ENCODE measurements at places on chromosomes 6 and 20.

DNA sequence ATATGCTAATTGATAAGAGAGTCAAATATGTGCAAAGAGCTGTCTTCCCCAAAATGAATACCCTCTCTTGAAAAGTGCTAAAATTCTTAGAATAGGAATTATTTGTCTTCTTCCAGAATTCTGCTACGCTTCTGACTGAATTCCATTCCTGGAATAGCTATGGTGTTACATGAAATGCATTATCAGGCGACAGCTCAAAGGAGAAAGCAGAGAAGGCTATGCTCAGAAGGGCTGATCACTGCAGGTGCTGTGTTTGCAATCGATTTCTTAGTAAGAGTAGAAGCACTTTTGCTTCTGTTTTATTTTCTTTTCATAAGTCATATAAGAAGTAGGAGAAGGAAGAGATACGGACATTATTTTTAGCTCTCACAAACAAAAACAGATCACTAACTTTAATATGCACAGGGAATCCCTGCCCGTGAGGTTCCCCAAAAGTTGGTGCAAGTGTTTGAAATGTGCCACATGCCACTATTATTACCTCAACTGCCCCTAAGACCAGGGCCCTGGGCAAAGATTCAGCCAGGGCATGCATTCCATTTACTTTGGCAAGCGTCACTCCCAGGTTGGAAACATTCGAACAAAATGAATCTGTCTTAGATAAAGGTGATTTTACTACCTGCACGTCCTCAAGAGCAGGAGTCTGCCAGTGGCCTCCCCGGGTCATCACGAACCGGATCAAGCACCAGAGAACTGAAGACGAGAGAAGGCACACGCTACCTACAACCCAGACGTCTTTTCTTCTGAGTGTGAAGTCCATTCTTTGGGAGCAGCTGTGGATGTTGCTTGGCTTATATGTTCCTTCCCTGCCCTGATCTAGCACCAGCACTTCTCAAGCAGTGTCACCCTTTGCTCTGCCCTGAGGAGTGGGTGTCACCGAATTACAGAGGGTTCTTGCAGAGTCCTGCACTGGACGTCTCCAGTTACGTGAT is 7.2 kb downstream of the MYLK4 start:
- no peak for DNase-seq

- DNase-seq = no peak
These were observed 859 bp upstream of the RAE1 start for GRCh38 chr20:57350081-57350710.

DNA sequence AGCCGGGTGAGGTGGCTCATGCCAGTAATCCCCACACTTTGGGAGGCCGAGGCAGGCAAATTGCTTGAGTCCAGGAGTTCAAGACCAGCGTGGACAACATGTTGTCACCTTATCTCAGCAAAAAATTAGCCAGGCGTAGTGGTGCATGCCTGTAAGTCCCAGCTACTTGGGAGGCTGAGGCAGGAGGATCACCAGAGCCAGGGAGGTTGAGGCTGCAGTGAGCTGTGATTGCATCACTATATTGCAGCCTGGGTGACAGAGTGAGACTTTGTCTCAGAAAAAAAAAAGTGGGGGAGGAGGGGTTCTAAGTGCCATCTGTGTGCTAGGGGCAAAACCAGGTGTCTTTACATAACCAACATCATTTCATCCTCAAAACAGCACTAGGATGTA is 48.3 kb downstream of the CDK5RAP1 start:
- no peak for DNase-seq

GRCh38 chr6:113457198-113457597 is 399.9 kb upstream of the MARCKS start:
- no peak for DNase-seq

- no peak for DNase-seq
These were observed 19.4 kb upstream of the EIF2S2 start for GRCh38 chr20:34131491-34131890.

DNA sequence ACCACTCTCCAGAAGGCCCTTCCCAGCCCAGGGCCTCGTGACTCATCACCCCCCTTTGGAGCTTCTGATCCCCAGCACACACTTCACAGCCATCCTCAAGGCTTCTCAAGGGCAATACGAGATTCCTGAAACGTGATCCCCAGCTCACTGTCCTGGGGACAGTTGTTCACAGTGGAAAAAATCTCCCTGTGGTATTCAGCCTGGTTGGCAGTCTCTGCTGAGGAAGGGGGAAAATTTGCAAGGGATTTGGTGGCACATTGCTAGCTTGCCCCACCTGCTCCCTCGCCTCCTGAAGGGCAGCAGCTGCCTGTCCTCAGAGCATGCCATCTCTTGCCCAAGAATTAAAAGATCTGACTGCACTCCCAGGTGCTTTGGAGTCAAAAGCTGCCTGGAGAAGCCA is 20.7 kb upstream of the PKHD1 start:
- no peak for DNase-seq

DNA sequence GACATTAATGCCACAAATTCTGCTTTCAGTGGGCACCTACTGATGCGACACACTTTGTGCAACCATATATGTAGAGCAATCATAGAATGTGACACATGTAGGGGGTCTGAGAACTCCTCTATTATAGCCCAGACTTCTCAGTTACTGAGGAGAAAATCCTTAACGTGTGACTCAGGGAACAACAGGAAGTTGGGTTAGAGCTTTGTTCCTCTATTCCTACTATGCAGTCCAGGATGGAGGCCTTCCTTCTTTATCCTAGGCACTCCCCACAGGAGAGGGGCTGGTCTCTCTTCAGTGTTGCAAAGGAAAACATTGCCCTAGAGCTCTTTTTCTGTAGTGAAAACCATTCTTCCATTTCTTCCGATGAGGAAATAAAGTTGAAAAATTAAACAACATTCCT is 39.6 kb upstream of the RCAN2 start:
- DNase-seq = no peak

GRCh38 chr20:60137657-60138245 is 179.5 kb downstream of the CDH26 start:
- peak; percentile 51 for DNase-seq

- DNase-seq = no peak
These were observed 27.6 kb upstream of the HACE1 start for GRCh38 chr6:104887350-104887749.

All from NCI-H187 treated with DMSO at 0.1 percent for 48 hours (cell line).